Activated gamma-delta T cell (primary cell): ENCODE measurements at places on chromosomes 6 and 20.

DNA sequence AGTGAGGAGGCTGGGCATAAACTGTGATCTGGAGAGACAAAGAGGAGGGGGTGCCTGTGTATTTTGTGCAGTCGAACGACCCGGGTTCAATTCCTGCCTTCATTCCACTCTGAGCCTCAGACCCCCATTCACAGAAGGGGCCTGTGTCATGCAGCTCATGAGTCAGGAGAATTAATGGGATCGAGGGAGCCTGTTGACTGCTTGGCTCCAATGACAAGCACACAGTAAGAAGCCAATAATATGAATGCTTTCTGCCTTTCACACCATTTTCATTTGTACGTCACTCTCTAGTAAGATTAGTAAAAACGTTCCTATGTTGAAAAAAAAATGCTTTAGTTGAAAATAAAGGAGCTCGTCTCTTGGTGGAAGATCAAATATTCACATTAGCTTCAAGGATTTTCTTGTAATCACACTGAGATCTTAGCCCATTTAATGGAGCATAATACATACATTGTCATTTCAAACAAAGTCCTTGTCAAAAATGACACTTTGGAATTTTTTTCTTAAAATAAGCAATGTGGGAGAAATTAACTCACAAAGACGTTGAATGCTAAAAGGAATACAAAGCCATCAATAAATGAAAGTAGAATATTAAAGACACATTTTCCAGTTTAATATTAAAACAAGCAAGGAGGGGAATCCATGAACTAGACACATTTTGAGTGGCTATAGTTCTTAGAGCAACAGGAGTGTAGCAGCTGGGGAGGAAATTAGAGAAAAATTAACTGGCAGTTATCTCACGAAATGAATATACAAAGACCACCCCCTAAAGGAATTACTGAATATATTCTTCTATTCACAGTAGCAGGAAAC lies 246.7 kb upstream of the AFDN start:
- DNase-seq = no peak

- no peak for DNase-seq
These were observed 351.7 kb upstream of the ARID1B start for GRCh38 chr6:156425359-156426020.

GRCh38 chr20:55626716-55627115 lies 378.6 kb downstream of the CBLN4 start:
- no peak for DNase-seq

GRCh38 chr6:30613251-30614043 lies 3.6 kb downstream of the PPP1R10 start:
- DNase-seq = no peak

- DNase-seq = no peak
These were observed 82.7 kb upstream of the TOP1 start for GRCh38 chr20:40945754-40946450.

DNA sequence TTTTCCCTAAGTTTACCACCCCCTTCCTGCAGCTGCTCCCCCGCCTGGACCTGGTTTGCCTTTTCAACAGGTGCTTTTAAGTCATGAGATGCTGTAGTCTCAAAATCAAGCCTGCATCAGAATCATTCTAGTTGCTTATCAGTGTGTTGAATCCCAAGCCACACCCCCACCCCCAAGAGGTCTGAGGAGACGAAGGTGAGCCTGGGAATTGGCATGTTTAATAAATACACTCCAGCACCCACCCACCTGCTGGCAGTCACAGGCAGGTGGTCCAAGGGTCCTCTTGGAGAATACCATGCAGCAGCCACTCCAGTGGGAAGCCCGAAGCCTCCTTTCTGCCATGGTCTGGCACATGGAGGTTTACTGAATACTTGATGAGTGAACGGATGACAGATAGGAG lies 1.1 kb upstream of the ADIG start:
- no peak for DNase-seq
